Activated B cell treated with CpG ODN at 0.5 μM for 24 hours (primary cell): ENCODE measurements at places on chromosomes 4 and X.

- no peak for DNase-seq
Measured at GRCh38 chr4:40909363-40909876, 159.7 kb downstream of the NSUN7 start.

- no peak for DNase-seq
Measured at GRCh38 chr4:7442574-7443162, 7.9 kb upstream of the PSAPL1 start.

DNA sequence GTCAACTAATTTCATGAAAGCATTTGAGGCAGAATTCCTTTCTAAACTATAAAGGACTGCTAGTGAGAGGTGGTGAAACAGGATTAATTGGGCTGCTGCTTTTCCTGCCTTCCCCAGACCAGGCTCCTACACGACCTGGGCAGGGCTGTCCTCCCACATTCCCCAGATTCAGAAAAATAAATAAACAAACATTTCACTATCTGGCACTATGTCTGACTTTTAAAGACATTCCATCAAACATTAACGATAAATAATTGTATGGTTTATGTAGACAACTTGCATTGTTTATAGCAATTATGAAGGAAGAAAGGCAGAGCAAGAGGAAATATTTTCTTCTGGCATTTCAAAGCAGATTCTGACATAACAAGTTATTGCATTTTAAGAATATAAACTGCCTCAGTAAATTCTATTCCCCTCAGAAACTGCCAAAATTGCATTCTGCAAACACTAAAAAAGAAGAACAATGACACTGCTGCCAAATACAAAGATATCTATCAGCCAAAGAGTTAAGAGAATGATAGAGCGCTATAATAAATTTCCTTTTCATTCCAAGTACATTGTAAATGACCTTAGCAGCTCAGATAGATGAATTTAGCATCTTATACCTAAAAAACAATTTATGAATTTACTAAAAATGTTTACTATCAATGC lies 214.7 kb upstream of the INTU start:
- no peak for DNase-seq

- no peak for DNase-seq
Measured at GRCh38 chr4:152304220-152304619, 231.7 kb downstream of the FBXW7 start.

- no peak for DNase-seq
Measured at GRCh38 chr4:147924604-147925412, 192.9 kb downstream of the ARHGAP10 start.

DNA sequence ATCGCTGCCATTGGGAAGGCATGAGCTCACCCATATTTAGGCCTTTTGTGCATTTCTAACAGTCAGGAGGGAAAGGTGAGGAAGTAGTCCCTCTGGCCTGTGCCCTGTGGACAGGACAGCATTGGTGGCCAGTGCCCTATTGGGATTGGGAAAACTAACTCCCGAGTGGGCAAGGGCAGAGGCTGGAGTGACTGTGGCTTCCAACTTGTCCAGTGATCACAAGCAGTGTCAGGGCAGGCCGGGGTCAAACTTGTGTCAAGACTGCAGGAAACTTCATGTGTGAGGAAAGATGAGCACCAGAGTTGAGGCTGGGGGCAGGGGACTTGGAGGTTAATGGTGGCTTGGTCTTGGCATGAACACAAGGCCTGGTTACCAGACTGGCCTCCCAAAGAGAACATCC lies 286.2 kb upstream of the FAM47C start:
- DNase-seq, result no peak

GRCh38 chrX:69126642-69127041 lies 38.6 kb downstream of the PJA1 start:
- DNase-seq, result no peak

- DNase-seq, result no peak
Measured at GRCh38 chr4:23368081-23368697, 521.7 kb downstream of the PPARGC1A start.

- no peak for DNase-seq
Measured at GRCh38 chrX:13110433-13111324, 66.3 kb upstream of the FAM9C start.

GRCh38 chr4:2858451-2859217 lies 15.0 kb downstream of the ADD1 start:
- DNase-seq, result no peak

- DNase-seq, result no peak
Measured at GRCh38 chr4:74983253-74983635, 50.3 kb downstream of the PARM1 start.

GRCh38 chr4:94897023-94897422 lies 139.3 kb downstream of the BMPR1B start:
- no peak for DNase-seq

DNA sequence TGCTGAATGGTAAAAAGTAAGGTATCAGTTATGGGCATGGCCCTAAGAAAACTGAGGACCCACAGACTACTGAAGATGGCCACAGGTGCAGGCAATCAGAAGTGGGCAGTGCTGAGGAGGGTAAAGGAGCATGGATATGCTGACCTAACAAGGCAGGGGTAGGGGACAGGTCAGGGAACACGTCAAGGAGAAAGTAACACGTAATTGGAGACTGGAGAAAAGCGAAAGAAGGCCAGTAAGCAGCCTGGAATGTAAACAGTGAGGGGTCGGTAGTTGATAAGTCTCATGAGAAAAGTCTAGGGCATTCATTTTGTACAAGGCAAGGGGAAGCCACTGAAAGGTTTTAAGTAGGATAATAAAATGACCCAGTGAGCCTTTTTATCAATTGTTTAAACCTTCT lies 153.3 kb downstream of the PRDM5 start:
- DNase-seq, result no peak
